ENCODE measurements at places on chromosomes 13 and 19. TPM values are rescaled to one million over a fixed set of nuclear protein-coding genes. Genes with fewer than 3 reads are reported as not detected.

ZNF681 gene
- 1.6 TPM for total RNA-seq

PRKD2 gene
- 25.5 TPM for total RNA-seq

KLK13 gene
- not detected for total RNA-seq

EMP3 gene
- total RNA-seq: 297 TPM

URAD gene
- total RNA-seq: not detected

PSG7 gene
- total RNA-seq: not detected

LMTK3 gene
- 0.57 TPM for total RNA-seq

FCAR gene
- total RNA-seq: 2.0 TPM

DNA sequence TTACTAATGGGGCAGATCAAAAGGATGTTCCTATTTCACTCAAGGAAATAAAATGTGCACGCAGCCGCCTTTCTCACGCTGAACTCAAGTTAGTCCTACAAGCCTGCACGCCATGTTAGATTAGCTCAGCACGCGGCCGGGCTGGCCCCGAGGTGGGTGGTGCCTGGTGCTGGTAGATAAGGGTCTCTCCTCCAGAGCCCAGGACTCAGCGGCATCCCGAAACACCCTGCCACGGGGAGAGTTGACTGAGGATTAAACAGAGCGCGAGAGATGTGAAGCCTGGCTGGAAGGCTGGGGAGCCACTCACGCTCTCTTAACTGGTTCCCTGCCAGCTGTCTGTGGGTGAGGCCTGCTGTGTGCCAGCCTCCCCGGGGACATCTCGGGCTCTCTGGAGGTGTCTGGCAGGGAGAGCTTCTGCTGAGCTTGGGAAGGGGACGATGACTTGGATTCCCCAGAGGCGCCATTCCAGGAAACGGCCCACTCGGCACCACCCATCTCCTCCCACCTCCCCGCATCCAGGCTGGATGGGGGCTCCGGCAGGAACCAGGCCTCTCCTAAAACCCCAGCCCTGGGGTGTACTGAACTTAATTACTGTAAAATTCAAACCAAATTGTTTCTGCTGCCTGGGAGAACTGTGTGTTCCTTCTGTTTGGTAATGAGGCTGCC, 122.2 kb downstream of the KDM4B start:
- no peak for DNase-seq

GRCh38 chr13:91133941-91134802, 213.3 kb upstream of the MIR17HG start:
- no peak for DNase-seq

- no peak for DNase-seq
These were observed 4.9 kb downstream of the UCHL3 start for GRCh38 chr13:75554464-75554863.

GRCh38 chr19:42095142-42095813, 19.3 kb downstream of the ZNF574 start:
- no peak for DNase-seq

- no peak for DNase-seq
These were observed 86.3 kb downstream of the LRCH1 start for GRCh38 chr13:46639033-46639981.

DNA sequence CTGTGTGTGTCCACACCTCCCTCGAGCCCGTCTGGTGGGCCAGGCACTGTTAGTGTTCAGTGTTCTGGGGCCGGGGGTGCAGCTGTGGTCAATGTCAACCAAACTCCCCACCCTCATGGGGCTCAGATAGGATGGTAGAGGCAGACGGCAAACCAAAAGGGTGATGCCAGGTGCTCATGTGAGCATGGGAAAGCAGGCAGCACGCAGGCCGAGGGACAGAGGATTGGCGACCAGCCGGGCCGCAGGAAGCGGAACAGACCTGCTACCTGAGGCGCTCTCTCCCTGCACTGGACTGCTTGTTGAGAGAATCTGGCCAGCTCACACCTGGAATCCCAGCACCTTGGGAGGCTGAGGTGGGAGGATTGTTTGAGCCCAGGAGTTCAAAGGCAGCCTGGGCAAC, 29.1 kb downstream of the DHX34 start:
- no peak for DNase-seq

DNA sequence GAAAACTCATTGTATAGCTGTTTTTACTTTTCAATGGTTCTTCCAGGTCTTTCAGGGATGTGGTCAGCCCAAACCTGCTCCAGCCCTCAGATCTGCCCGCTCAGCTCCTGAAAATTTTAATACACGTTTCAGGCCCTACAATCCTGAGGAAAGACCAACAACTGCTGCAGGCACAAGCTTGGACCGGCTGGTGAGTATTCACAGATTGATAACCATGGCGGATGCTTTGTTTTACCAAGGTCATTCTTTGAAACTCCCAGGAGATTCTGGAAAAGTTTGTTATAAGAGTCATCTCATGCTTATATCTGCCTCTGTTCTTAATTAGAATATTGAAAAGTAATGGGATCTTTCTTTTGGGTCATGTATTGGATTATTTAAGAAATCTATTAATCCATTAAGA, 173.5 kb downstream of the DCT start:
- no peak for DNase-seq

DNA sequence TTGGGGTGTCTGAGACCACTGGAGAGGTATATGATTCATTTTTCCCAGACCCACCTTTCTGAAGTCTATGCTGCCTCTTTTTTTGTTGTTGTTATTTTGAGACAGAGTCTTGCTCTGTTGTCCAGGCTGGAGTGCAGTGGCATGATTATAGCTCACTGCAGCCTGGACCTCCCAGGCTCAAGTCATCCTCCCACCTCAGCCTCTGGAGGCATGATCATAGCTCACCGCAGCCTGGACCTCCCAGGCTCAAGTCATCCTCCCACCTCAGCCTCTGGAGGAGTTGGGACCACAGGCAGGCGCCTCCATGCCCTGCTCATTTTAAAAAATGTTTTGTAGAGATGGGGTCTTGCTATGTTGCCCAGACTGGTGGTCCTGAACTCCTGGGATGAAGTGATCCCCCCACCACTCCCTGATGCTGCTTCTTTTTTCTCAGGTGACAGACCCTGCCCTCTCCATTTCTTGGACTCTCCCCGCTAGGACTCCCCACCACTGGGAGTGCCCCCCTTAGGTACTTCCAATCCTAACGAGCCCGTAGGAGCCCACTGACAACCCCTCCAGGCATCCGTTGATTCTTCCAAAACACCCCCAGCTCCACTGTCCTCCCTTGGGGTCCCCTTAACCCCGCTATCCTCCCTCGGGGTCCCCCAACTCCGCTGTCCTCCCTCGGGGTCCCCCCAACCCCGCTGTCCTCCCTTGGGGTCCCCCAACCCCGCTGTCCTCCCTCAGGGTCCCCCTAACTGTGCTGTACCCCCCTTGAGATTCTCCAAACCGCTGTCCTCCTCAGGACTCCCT, 45.4 kb downstream of the ARHGEF18 start:
- no peak for DNase-seq

DNA sequence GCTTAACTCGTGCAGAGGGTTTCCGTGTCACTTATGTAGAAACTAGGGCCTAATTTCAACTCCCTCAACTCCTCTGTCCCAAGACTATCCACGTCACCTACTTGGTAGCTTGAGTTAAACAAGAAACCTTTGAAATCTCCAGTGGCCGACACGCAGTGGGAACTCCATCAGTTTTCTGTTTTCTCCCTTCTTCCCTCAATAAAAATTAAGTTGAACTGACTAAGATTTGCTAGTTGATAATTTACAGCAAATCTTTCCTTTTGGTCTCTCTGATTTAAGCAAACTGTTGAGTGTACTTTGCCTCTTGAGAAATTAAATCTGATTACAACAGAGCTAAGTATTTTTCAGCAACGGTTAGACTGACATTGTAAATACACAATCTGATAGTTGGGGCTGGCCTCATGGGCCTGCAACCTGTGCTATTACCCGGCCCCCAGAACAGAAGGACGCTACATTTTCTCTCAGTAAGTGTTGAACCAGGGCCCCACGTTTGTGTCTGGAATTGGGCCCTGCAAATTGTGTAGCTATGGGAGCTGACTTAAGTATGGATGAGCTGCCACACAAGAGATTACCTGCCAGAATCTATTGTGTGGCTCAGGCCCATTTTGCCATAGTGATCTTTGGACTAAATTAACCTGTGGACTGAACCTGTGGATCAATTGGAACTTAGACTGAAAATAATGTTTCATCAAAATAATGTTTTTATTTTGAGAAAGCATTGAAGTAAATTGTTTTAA, 708 bp upstream of the ESD start:
- no peak for DNase-seq

DNA sequence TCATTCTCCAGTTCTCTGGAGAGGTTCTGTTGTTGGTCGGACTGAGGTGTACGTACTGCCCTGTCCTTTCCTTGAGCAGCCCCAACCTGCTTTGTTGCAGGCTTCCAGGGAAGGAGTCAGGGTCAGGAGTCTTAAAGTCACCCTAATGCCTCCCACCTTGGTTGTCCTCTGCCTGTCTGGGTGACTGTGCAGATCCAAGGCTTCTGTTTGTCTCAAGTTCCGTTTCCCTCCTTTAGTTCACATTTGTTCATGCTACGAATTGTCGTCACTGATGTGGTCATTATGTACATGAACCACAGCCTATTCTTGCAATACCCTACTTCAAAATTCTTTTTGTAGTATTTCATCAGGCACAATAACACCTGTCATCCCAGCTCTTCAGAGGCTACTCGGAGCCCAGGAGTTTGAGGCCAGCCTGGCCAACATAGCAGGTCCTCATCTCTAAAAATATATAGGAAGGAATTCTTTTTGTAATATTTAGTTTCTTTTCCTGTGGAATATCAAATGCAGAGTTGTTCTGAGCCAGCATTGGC, 7.4 kb downstream of the ZNF586 start:
- DNase-seq: no peak

GRCh38 chr13:40348096-40348679, 318.3 kb downstream of the FOXO1 start:
- DNase-seq: no peak

- peak; percentile 84 for DNase-seq
These were observed 736 bp downstream of the GPI start for GRCh38 chr19:34365463-34366401.

- no peak for DNase-seq
These were observed 2.7 kb upstream of the RAP2A start for GRCh38 chr13:97431171-97431764.

- no peak for DNase-seq
These were observed 35.8 kb upstream of the IGSF23 start for GRCh38 chr19:44577566-44577874.

DNA sequence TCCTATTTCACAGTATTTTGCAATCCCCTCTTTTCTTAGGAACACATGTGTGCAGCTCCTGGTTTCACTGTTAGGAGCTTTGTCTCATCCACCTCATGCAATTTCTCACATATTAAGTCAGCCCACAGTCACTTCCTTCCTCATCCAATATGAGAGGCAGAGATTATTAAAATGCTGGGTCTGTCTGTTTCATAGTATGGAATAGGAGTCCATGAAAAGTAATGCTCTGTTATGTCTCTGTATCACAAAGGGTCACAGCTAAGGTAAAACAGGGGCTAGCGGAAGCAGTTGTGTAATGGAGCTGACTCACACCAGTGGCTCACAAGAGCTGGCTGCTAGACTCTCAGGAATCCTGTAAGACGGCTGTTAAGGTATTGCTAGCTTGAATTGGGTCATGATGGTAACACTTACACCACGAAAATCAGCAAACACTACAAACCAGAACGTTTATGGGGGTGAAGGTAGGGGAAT, 216.5 kb downstream of the EFNB2 start:
- DNase-seq: no peak

- no peak for DNase-seq
These were observed 320.6 kb downstream of the FOXO1 start for GRCh38 chr13:40345654-40346372.

DNA sequence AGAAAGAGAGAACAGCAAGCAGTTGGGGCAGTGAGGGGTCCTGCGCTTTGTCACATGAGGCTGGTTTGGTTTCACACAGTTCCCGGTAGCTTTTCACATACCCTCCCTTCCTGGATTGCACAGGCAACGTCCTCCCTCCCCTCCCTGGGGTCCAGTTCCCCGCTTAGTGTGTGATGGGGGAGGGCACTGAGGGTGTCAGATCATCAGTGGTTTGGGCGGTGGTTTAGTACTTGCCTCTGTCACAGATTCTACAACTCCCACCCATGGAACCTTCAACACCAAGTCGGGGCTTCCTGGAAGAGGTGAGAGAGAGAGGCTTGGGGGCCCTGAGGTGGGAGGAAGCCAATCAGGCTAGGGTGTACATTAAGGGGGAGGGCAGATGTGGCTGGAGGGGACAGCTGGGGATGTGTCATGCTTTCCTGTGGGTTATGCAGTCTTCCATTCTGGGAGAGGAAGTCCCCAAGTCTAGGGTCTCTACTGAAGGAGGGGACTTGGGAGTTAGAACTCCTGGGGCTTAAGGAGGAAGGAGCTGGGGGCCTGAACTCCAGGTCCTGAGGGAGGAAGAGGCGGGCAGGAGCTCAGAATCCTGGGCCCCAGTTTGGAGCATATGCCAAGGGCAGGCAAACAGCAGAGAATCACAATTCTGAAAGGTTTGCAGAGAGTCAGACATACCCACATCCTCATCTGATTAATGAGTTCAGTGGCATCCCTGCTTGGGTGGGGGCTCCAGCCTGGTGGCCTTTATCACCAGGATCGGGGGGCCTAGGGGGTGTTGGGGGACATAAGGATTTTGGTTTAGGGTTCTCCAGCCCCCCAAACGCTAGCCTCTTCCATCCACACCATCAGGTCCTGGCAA, at the start of gene NKG7:
TSS of gene NKG7 (minus strand) at position 6 of the 856 bp plus-strand sequence. CDS start 119 bp downstream, outside the sequence.
- DNase-seq: no peak

GRCh38 chr19:13996928-13997630, 9.0 kb downstream of the RFX1 start:
- DNase-seq: no peak

- no peak for DNase-seq
These were observed 474.9 kb upstream of the MIR17HG start for GRCh38 chr13:90872491-90873025.

DNA sequence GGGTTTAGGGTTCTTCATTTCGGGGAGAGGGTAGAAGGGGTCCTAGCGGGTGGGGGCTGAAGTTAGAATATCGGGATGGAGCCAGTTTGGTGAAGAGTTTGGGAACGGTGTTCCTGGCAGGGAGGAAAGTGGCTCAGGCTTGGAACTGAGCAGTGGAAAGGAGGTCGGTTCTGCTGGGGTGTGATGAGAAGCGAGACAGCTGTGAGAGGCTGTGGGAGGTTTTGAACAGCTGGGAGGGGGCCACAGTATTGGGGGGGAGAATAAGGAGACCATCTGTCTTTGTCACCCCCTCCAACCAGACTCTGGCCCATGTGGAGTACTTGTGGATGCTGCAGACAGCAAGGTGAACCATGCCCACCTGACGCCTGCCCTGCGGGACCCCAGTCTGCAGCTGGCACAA, 1.0 kb upstream of the TM6SF2 start:
- no peak for DNase-seq

DNA sequence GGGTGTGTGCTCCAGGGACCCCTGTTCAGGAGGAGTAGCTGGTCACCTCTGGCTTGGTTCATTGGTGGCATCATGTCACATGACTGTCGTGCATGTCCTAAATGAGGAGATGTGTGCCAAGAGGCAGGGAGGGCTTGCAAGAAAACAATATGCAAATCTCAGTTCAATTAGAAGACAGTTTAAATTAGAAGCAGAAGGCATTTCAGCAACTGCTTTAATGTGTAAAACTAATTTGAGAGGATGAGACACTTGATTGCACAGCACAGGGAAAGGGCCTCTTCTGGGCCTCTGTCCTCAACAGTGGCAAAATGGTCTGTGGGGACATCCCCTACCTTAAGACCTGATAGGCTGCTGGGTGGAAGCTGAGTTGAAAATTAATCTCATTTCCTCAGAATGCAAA, 54.6 kb downstream of the SPATA13 start:
- DNase-seq: no peak

- DNase-seq: no peak
These were observed 64.4 kb downstream of the DGKH start for GRCh38 chr13:42112864-42113263.
